Right forelimb (tissue), 1 donor: ENCODE measurements at places on chromosomes 6 and 20.

- DNase-seq = peak; percentile 68
Measured at GRCh38 chr6:23003671-23004467, 434.5 kb downstream of the HDGFL1 start.

DNA sequence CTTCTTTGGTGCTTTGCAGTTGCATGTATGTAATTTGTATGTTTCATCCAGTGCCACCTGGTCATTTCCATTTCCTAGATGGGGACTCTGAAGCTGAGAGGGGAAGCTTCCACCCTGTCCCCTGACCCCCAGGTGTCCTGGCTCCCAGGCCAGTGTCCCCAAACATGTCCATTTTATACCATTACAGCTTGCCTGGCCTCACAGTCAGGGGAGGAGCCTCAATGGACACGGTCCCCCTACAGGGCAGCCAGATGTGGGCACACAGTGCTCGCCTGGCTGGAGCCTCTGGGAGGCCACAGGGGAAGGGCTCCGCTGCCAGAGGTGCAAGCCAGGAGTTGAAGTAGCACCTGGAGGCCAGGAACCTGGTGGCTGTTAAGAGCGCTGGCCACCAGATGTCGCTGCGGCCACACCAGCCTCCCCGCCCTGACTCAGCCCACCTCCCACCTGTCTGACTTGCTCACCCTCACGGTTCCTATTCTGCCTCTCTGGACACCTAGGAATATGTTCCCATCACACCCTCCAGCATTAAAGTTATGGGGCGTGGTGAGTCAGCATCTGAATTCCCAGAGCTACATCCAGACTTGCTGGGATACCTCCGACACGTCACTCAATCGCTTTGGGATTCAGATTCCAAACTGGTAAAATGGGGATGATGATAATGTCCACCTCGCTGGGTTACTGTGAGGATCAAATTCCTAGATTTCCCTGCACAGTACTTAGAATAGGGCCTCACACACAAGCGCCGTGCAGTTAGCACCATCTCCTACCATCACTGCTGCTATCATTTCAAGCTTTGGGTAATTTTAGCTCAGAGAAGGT lies 107.4 kb downstream of the SULF2 start:
- peak; percentile 73 for DNase-seq

DNA sequence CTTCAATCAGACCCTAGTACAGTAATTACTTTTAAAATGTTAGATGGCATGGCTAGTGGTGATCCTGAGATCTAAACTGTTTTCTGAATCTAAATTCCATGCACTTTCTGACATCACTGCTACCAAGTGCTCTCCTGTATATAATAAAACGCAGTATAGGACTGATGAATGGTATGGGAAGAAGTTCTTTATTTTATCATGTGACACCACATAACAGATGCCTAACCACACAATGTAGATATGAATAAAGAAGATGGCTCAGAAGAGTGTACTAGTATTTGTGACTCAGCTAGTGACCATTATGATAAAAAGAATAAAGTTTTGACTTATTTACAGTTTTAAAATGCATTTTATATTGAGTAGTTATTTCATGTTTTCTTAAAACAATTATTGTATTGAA lies 8.5 kb downstream of the NDUFAF4 start:
- DNase-seq = no peak

DNA sequence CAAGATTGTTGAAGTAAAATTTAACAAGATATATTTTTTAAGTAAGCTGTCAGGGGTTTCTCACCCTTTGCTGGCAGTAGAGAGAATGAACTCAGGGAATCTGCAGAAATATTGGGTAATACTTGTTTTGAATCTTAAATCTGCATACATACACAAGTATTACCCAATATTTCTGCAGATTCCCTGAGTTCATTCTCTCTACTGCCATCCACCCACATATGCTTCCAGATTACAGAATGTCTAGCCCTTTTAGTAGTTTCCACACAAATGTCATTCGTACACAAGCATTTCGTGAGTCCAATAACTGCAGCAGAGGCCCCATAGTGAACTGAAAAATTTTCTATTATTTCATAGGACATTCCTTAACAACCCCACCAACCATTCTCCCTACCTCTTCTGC lies 69.6 kb upstream of the TNFRSF21 start:
- no peak for DNase-seq

DNA sequence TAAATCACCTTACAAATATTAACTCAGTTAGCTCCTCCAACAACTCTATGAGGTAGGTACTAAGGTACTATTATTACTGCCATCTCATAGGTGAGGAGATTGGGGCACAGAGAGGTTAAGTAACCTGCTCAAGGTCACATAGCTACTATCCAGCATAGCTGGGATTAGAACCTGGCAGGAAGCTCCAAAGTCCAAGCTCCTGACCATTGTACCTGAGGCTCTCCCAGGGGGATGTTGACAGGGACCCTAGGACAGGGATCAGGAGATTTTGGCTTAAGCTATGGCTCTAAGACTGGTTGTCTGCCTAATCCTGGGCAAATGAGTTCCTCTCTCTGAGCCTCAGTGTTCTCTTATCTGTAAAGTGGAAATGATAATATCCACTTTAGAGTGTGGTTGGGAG lies 59.3 kb downstream of the HNF4A start:
- DNase-seq = no peak

GRCh38 chr6:21312118-21312517 lies 281.4 kb upstream of the SOX4 start:
- no peak for DNase-seq

- no peak for DNase-seq
Measured at GRCh38 chr6:379410-380181, 12.0 kb upstream of the IRF4 start.

DNA sequence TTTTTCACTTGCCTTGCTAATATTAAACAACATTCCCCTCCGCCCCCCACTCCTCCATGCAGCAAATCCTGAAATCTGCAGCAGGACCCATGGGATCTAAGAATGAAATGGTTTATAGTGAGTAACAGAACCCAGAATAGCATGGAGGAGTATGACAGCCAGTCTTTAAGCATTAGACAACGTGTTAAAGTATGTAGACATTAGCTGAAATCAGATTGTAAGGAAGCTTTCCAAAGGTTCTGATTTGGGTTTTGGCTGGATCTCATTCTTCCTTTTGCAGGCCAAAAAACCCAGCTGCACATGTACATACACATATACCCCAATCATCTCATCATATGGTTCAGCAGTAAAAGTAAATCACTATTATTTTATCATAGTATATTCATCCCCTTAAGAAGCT lies 126.5 kb downstream of the GJA10 start:
- DNase-seq = no peak

GRCh38 chr6:40439026-40439800 lies 148.0 kb downstream of the LRFN2 start:
- DNase-seq = no peak

DNA sequence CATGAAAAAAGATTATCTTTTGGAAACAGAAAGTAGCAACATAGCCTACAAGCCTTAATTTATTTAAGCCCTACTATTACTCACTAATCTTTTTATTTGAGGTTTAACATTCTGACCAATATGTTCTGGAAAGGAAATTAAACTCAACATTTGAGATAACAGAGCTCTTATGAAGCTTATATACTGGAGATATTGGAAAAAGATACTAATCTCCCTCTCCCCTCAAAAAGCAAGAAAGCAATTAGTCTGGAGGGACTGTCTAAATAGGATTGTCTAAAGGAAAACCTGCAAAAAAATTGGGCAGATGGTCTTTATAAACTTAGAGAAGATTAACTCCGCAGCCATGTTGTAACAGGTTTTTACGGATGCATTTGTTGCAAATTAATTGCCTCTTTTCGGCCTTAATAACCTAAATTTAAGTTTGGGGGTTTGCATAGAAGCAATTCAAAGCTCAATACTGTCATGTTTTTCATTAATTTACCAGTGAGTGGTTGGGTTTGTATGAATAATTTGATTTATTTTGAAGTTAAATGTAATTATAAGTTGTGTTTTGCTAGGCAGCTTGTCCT lies 79.1 kb downstream of the SHLD1 start:
- DNase-seq = no peak

- no peak for DNase-seq
Measured at GRCh38 chr6:34526241-34526972, 29.7 kb downstream of the SPDEF start.

- no peak for DNase-seq
Measured at GRCh38 chr6:157514659-157515496, 133.9 kb downstream of the ZDHHC14 start.

- DNase-seq = no peak
Measured at GRCh38 chr6:25062070-25062811, 126.5 kb upstream of the RIPOR2 start.

- no peak for DNase-seq
Measured at GRCh38 chr20:63097336-63097831, 90.6 kb upstream of the BHLHE23 start.

- DNase-seq = no peak
Measured at GRCh38 chr6:144053601-144054000, 41.8 kb downstream of the SF3B5 start.

GRCh38 chr6:138999949-139000725 lies 12.1 kb upstream of the REPS1 start:
- no peak for DNase-seq

- DNase-seq = no peak
Measured at GRCh38 chr6:35586542-35586941, 73.8 kb upstream of the TULP1 start.

GRCh38 chr20:3782597-3782996 lies 1.3 kb upstream of the SPEF1 start:
- DNase-seq = no peak

DNA sequence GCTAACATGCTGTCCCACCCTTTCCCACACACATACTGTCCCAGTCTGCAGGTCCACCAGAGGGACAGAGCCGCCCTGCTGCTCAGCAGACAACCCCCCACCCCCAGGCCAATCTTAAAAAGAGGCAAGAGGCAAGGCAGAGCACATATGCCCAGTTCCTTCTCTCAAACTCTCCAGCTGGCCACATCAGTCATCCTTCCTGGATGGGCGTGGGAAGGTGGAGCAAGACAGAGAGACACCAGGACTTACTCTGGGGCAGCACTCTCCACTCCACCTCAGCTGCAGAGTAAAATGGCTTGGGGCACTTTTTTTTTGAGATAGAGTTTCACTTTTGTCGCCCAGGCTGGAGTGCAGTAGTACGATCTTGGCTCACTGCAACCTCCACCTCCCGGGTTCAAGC lies 10.8 kb downstream of the MOCS3 start:
- DNase-seq = no peak

- DNase-seq = no peak
Measured at GRCh38 chr20:48823960-48824498, 3.8 kb downstream of the PREX1 start.
